SIG-M5 (cell line): ENCODE measurements at places on chromosomes 7 and 10.
A peak's percentile ranks its signal among the peaks of the same experiment; 100 is the strongest.

GRCh38 chr7:36951257-36951697, 227.0 kb upstream of the AOAH start:
- DNase-seq, result no peak

- DNase-seq, result no peak
Measured at GRCh38 chr10:15236340-15236739, 67.8 kb upstream of the NMT2 start.

DNA sequence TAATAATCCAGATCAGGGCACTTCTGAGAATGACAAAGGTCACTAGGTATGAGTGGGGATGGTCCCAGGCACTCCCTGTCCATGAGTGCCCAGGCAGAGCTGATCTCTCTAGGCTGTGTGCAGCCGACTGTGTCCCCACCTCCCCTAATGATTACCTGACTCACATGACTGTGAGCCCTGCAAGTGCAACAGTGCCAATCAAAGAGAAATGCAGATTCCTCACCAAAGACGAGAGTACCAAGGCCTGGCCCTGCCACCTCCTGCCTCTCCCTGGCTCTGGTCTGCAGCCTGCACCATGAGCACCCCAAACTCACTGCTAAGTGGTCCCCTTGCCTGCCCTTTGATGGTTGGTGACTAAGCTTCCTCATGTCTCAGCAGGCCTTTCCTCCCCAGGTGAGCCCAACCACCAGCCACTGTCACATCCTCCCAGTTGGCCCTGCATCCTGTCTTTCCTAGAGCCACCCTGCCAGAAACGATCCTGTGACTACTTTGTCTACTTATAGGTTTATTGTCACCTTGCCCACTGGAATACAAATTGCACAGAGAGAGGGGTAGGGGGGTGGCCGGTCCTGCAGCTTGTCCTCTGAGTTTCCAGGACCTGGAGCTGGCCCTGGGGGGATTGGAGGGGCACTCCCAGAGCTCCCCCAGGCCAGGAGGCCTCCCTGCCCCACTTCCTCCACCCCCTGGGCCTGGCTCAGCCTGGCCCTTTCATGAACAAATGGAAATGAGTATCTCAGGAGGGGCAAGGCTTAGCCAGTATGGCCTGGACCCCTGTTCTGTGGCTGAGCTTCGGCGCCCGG, 22.4 kb upstream of the GDF10 start:
- DNase-seq, result no peak

DNA sequence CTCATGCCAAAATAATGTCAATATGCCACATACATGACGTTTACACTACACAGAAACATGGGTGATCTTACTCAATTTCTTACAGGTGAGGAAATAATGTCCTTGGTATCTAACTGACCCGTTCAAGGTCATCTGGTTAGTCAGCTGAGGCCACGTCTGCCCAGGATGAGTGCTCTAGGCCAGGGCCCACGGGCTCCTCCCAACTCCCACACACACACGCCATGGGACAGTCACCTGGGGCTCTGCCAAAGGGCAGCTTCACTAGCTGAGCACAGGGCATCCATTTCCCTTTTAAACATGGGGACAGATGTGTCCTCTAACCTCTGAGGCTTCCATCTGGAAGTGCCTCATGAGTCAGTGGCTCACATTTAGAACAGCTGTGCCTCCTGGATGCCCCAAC, 123.9 kb downstream of the TNS3 start:
- DNase-seq, result no peak

DNA sequence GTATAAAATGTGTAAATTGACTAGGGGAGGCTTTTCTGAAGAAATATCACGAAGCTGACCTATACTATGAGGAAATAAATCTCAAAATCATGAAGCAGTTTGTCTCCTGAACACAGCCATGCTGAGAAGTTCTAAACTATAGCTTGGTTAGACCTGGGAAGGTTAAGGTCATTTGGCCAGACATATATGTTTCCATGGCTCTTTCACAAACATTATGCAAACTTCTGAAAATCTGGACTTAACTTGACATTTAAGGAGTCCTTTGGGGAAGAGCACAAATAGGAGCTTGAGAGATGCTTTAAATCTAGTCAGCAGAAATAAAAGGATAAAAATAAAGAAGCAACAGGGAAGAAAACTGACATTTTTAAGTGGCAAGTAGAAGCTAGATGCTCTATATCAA, 115.9 kb upstream of the MEOX2 start:
- DNase-seq, result no peak

- no peak for DNase-seq
Measured at GRCh38 chr10:1372212-1372611, 316.0 kb downstream of the WDR37 start.

DNA sequence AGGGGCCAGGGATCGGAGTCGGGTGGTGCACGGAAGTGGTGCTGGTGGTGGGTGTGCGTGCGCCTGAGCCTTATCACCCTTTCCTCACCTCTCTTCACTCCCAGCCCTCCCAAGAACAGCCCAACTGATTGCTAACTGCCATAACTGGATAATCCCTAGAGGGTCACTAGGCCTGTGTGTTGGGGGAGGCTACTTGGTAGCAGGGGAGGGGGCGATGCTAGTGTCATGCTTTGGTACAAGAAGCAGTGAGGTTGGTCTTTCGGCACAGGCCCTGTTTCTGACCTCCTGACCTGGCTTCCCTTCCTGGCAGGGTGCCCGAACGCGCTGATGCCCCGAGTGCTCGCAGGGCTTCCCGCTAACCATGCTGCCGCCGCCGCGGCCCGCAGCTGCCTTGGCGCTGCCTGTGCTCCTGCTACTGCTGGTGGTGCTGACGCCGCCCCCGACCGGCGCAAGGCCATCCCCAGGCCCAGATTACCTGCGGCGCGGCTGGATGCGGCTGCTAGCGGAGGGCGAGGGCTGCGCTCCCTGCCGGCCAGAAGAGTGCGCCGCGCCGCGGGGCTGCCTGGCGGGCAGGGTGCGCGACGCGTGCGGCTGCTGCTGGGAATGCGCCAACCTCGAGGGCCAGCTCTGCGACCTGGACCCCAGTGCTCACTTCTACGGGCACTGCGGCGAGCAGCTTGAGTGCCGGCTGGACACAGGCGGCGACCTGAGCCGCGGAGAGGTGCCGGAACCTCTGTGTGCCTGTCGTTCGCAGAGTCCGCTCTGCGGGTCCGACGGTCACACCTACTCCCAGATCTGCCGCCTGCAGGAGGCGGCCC, 652 bp downstream of the KAZALD1 start:
- DNase-seq, result no peak

GRCh38 chr7:96548664-96549063, 161.0 kb downstream of the SEM1 start:
- DNase-seq, result no peak

GRCh38 chr7:7201578-7202374, 19.4 kb downstream of the C1GALT1 start:
- DNase-seq, result no peak

GRCh38 chr7:44368455-44368854, 43.1 kb upstream of the CAMK2B start:
- no peak for DNase-seq

DNA sequence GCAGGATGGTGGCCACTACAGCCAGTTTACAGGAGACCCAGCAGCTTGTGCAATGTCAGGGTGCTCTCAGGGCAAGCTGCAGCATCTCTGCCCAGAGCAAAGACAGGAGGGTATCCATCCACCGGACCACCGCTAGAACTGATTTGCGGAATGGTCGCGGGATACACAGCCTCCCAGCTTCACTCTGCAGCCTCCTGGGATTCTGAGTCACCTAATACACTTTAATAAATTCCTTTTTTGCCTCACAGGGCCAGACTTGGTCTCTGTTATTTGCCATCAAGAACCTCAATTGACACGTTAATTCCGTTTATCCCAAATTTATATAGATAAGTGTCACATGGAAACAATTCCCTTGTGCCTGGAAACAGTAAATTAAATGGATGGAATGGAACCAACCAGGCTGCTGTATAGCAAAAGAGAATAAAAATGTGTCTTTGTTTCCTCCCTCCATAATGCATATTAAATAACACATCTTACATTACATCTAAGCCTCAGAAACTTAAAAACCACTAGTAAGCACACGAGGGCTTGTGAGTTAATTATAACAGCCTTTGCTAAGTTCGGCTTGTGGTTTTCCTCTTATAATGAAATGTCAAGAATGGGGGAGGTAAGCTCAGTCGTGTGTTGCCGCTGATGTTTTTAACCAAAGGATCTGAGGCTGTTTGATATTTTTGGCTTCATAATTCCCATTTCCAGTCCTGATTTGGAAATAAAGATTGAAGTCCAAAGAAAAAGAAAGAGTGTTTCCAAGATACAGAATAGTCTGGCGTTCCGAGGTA, 52.1 kb downstream of the ADRB1 start:
- DNase-seq, result peak; percentile 1

DNA sequence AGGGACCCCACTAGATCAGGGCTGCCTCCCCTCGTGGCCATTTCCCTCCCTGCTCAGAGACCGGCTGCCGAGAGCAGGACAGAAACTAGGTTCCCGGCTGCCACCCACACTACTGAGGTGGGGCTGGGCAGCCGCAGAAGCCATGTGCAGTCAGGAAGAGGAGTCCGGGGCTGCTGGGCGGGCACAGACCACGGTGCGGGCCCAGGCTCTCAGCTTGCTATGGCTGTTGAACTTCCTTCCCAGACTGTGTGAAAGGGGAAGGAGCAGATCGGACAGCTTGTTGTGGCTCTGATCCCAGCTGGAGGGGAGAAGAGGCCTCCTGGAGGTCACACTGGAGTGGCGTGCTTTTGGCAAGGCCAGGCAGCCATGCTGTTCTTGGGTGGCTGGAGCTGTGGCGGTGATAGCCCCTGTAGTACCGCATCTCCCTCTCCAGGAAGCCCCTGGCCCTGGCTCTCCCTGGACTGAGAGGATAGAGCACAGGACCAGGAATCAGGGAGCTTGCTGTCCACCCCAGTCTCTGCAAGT, 56.8 kb downstream of the HK1 start:
- no peak for DNase-seq

GRCh38 chr10:5596611-5597341, 69.6 kb downstream of the ASB13 start:
- DNase-seq, result no peak

- no peak for DNase-seq
Measured at GRCh38 chr7:156219307-156220077, 407.2 kb upstream of the SHH start.

DNA sequence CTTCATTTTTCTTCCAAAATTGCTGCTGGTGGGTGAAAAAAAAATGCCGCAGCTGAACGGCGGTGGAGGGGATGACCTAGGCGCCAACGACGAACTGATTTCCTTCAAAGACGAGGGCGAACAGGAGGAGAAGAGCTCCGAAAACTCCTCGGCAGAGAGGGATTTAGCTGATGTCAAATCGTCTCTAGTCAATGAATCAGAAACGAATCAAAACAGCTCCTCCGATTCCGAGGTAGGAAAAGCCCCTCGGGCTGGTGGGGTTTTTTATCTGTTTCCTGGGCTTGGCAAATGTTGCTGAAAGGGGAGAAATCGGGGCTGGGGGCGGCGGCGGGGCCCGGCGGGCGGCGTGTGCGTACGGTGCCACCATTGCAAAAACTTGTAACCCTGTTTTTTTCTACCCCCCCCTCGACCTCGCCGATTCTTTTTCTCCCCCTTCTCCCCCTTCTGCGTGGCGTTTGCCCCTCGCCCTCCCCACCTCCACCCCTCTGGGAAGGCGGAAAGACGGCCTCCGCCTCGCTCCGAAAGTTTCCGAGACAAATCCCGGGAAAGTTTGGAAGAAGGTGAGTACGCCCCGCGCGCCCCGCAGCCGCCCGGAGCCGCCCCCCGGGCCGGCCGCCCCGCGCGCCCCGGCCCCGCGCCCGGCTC, 789 bp downstream of the TCF7L2 start:
- no peak for DNase-seq

DNA sequence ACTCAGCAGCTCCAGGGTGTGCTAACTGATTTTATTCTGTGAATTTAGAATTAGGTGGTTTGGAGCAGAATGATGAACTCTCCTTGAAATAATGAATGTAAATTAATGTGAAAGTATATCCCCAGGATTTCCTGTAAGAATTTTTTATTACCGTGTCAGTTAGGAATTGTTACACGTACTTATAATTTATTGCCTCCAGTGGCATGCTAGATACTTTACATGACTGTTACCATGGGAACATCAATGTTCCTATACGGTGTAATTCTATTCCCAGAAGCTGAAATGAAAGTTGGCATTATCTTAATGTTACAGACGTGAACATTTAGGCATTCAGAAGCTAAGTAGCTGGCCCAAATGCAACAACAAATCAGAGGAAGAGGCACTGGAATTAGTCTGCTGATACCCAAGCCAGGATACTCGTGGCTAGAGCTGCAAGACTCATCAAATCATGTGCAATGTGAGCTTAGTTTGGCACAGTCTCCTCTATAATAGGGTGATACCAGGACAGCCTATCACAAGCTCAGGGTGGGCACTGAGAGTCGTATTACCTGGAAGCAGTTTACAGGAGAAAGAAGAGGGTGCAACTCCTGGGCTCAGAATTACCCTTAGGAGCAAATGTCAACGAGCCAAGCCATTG, 30.0 kb upstream of the PRKAR2B start:
- no peak for DNase-seq

GRCh38 chr7:35792472-35792871, 8.4 kb upstream of the SEPTIN7 start:
- no peak for DNase-seq

GRCh38 chr7:41796331-41796730, 93.4 kb upstream of the INHBA start:
- DNase-seq, result no peak

DNA sequence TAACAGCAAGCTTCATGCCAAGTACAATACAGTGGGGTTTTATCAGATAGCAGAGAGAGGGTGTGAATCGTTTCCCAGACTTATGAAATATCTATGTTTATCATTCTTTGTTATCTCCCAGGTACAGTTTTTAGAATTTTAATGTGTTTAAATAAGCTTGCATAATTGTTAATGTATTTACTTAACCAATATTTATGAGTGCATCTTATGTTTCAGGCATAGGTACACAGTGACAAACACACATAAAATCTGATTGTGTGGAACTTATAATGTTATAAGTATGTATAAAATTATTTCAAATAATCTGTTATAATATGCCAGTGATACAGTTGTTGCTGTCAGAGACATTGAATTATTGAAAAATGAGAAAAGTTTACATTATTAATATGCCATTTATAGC, 1011.4 kb upstream of the C7orf33 start:
- DNase-seq, result no peak

GRCh38 chr7:66865290-66865864, 55.6 kb upstream of the TMEM248 start:
- DNase-seq, result no peak

DNA sequence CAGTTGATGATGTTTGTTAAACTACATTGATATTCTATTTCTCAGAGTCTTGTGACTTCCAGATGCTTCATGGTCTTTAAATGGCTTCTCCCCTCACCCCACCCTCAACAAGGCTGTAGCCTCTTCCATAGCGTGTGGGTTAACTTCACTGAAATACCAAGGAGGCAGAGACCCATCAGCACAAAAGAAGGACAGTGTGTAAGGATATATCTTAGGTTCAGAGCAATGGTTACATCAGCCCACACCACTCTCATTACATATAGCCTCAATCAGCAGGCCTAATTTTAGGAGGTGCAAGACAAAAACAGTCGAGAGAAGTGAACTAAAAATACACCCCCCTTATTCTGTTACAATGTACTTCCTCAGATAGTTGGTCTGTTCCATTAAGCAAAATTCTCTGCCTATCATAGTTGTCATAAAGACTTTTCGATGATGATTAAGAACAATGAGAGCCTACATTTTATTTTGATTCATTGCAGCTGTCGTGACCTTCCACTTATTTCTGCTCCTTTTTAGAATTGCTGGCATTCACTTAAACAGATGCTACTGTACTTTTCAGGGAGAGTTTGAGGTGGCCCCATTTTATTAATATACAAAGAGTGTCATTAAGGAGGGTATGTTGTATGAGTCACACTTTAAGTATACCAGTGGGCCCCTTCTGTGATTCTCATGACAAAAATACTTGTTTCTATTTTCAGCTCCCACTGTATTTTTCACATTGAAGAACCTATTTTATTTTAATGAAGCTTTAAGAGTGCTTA, 52.1 kb downstream of the WIPF3 start:
- DNase-seq, result no peak
